Articular chondrocyte of knee joint (primary cell): ENCODE measurements at places on chromosomes 7 and 10. TPM values are rescaled to one million over a fixed set of nuclear protein-coding genes. Genes with fewer than 3 reads are reported as not detected.

NACAD gene
- 1.9 and 2.5 TPM in 2 replicates for total RNA-seq

SLC16A12 gene
- total RNA-seq: not detected in 2 replicates

STEAP2 gene
- 24.8 and 26.7 TPM in 2 replicates for total RNA-seq

PNLIPRP1 gene
- not detected in 2 replicates for total RNA-seq

CLEC2L gene
- total RNA-seq: not detected in 2 replicates
